ENCODE measurements at places on chromosomes 5 and 9.

DNA sequence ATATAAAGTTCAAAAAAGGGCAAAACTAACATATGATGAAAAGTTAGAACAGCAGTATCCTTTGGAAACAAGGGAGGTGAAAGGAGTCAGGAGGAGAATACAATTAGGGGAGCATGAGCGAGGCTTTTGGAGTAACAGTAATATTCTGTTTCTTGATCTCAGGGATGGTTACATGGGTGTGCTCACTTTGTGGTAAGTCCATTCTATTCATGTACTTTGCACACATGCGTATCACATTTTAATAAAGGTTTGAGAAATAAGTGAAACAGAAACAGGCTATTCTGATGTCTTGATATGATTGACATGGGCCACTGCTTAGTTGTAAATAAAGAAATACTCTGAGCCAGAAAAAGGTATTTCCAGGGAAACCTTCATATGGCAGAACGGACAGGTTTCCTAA, 208.8 kb downstream of the SPOCK1 start:
- no peak for DNase-seq

DNA sequence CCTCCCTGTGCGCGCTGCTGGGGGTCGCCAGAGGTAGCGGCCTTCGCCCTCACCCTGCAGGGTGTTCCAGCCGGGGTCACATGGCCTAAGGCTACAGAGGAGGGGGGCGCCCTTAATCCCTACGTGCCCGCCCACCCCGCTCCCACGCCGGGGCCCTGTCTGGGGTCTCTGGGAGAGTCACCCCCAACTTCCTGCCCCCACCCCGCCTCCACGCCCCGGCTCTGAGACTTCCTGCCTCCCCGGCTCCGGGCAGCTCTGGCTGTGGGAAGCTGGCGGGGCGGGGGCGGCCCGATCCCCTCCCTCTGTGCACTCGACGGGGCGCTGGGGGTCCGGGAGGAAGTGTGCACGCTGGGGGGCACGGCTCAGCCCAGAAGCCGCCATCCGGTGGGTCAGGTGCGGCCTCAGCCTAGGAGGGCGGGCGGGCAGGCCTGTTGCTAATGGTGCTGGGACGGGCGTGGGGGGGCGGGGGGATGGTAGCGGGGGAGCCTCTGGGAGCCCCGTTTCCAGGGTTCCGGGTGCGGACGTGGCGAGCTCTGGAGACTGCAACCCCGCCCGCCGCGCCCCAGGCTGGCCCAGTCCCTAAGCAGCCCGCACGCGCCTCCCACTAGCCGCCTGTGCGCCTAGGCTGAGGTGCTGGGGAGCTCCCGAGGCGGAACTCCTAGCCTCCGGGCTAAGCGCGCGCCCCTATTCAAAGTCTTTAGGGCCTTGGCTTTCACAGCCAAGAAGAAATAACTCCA, 61.6 kb downstream of the CXXC5 start:
- no peak for DNase-seq

DNA sequence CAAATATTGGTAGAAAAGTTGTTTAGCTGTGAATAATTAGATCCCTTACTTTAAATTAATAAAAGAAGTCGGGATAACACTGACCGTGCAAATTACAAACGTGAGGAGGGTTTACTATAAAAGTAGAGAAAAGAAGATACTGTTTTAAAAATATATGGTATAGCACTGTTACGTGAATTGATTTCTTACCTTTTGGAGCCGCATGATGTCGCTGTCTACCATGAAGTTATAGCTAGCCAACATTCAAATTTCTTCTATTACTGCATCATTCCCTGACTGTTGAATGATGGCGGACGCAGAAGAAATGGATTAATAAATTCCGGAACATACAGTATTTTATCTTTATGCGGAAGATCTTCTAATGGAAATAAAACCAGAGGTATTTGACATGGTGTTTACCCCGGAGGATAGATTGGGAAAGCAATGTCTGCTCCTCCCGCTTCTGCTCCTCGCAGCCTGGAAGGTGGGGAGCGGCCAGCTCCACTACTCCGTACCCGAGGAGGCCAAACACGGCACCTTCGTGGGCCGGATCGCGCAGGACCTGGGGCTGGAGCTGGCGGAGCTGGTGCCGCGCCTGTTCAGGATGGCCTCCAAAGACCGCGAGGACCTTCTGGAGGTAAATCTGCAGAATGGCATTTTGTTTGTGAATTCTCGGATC, at the start of gene PCDHA6:
Gene PCDHA6 (plus strand): TSS at position 257 of the 658 bp plus-strand sequence. CDS start 132 bp downstream, at position 389.
- no peak for DNase-seq

GRCh38 chr9:73597771-73598170, 446.1 kb downstream of the ANXA1 start:
- no peak for DNase-seq

GRCh38 chr5:15689836-15690235, 189.9 kb downstream of the FBXL7 start:
- DNase-seq: no peak

GRCh38 chr5:65512170-65512937, 30.6 kb upstream of the ADAMTS6 start:
- no peak for DNase-seq

- no peak for DNase-seq
Observed at GRCh38 chr5:115639377-115639776, 13.5 kb upstream of the TMED7 start.

All from NCI-H187 treated with DMSO at 0.1 percent for 48 hours (cell line).